Stimulated activated CD8-positive, alpha-beta memory T cell treated with anti-CD3 and anti-CD28 coated beads, Interleukin-7, amount 100 ng/mL, for 1 hour (primary cell): ENCODE measurements at places on chromosomes 6 and 20.
A peak's percentile ranks its signal among the peaks of the same experiment; 100 is the strongest.

- DNase-seq: no peak
Observed at GRCh38 chr20:37852666-37853065, 50.3 kb upstream of the VSTM2L start.

GRCh38 chr6:82364087-82365015 lies 734 bp downstream of the TPBG start:
- DNase-seq: no peak

GRCh38 chr6:157688960-157689599 lies 134.0 kb upstream of the SNX9 start:
- no peak for DNase-seq

- DNase-seq: no peak
Observed at GRCh38 chr6:156348849-156349248, 428.3 kb upstream of the ARID1B start.

- no peak for DNase-seq
Observed at GRCh38 chr6:104940893-104941728, 15.8 kb upstream of the LIN28B start.

DNA sequence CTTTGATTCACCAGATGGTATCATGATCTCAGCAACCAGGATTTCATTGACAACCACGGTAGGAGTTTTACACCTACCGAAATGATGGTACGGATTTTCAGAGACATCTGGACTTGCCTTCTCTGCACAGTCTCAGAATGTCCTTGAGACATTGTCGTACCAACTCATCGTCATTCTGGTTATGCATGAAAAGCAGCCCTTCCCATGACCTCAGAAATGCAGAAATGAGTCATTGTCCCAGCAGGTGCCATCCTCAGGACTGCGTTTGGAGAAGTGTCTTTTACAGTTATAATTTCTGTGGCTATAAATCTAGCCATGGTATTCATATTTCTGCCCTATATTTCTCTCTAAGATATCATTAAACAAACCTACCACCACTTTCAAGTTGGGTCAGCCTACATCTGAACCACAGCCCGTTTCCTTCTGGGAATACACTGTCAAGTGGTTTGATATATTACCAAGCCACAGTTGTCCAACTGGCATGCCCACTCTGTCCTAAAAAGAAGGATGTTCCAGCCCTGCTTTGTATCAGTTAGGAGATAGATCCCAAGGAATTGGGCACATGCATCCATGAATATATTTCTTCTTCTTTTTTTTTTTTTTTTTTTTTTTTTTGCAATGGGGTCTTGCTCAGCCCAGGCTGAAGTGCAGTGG lies 7.5 kb upstream of the BFSP1 start:
- DNase-seq: no peak

DNA sequence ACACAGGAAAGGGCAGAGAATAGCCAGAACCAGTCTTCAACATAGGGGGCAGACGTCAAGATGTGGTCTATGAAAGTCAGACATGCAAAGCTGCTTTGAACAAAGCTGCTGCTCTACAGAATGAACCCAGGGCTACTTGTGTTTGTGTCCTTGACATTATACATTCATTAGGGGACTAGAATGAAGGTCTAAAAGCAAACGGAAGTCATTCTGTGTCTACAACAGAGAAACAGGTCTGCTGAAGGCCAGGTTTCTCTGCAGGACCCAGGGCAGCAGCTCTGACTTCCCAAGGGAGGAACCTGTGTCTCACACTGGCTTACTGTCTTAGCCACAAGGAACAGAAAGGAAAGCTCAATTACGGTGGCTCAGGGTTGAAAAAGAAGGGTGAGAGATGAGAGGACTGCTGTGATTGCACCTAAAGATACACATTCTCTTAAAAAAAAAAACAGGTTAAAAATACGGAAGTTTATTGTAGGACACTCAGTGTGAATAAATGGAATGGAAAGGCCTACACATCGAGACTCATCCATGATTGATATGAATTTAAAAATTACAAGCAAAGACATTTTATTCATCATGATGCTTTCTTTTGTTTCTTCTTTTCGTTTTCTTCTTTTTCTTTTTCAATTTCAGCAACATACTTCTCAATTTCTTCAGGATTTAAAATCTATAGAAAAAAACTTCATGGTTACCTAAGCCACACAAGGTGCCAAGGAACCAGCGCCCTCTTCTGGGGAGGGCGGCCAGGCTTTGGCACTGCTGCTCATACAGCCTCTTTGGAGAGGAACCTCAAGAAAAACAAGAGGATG lies 6.7 kb downstream of the PSMA7 start:
- DNase-seq: peak; percentile 54

DNA sequence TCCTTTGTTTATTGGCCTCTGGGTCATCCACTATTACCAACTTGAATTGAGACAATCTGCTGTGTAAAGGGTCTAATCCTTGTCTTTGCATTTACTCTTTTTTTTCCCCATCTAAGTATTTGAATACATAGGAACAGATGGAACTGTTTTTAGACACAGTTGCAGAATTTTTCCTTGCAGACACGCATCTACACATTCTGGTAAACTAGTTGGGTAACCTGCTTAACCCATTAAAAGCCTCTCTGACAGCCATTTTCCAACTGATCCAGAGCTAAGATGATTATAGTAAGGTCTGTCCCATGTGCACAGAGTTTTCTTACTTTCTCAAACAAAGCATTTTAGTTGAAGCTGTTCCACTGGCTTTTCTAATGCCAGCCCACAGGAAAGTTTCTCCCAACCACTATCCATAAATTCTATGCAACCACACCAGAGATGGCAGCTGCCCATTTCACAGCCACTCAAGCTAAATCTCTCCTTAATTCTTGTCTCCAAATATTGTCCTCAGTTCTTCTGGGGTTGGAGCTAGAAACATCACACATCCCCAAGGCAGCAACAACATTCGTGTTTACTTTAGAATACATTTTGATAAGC lies 492.1 kb downstream of the MAFB start:
- DNase-seq: no peak

DNA sequence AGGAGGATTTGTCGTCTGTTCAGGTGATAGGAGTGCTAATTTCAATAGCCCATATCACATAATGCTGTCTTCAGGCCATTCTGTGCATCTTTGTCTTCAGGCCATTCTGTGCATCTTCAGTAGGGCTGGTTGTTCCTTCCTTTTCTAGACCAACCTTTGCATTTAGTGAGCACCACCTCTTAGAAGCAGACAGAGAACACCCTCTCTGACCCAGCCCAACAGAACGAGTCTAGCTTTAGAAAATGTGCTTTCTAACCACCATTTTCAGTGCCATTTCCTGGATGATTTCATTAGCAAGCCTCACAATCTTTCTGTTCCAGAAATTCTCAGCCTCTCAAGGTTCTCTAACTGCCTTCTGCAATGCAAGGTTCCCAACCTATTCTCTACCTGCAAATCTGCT lies 215.3 kb upstream of the KCNQ5 start:
- no peak for DNase-seq

DNA sequence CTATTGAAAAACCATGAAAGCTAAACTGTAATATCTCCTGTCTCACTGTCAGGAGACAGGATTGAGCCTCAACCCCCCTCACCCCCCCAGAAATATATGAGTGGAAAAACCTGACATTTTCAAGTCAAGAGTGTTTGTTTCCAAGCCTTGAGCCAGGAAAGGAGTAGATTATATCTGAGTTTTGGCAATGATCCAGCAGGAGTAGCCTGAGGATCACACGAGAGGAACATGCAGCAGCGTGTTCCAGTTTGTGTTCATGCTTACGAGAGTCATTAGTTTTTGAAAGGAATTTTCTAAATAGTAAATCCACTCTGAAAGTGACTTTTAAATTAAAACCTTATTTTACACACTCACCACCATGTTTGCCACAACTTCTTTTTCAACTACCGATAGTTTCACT lies 15.8 kb downstream of the IL22RA2 start:
- DNase-seq: no peak

DNA sequence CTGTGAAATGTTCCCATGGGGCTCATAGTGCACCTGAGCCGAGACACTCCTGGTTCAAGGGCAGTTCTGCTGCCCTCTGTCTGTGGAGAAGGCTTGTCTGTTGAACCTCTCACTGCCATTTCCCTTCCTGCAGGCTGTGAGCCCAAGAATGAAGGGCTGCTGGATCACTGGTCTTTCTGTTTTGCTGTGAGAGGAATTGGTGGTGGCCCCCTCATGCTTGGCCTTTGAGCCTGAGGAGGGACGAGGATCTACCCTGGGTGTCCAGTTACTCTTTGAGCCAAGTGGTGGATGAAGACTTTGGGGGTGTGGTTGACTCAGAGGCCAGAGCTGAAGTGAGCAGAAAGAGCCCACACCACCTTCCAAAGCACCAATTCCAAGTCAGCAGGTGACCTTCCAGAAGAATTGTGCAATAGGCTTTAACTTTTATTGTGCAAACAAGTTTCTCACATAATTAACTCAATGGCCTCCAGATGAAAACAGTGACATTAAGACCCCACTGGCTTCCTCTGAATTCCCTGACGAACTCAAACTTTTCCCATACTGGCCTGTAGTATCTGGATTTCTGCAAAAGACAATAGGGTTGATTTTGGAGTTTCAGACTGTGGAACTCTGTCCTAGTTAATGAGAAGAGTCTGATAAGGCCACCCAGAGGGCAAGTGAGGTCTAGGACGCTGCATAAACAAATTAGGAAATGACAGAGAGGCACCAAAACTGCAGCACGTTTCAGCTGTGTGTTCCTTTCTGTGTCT lies 101.5 kb downstream of the PHACTR3 start:
- DNase-seq: no peak

- peak; percentile 26 for DNase-seq
Observed at GRCh38 chr6:30463651-30464618, 25.4 kb upstream of the HLA-E start.

GRCh38 chr6:167970230-167970629 lies 27.2 kb upstream of the KIF25 start:
- DNase-seq: no peak

GRCh38 chr6:63509652-63510352 lies 62.5 kb upstream of the LOC128125822 start:
- no peak for DNase-seq
